ENCODE measurements at places on chromosomes 7 and 10.

GRCh38 chr7:116339564-116339963 is 129.2 kb downstream of the TES start:
- DNase-seq = no peak

- DNase-seq = no peak
These were observed 131.0 kb upstream of the PALS2 start for GRCh38 chr7:24442170-24442777.

DNA sequence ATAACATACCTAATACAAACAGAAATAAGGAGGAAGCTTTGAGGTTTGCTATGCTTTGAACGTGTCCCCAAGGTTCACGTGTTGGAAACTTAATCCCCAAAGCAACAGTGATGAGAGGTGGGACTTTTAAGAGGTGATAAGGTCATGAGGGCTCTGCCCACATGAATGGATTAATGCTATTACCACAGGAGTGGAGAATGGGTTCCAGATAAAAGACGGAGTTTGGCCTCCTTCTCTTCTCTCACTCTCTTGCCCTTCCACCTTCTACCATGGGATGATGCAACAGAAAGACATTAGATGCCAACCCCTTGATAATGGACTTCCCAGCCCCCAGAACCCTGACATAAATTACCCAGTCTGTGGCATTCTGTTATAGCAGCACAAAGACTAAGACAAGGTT is 9.6 kb downstream of the ITGB1 start:
- no peak for DNase-seq

DNA sequence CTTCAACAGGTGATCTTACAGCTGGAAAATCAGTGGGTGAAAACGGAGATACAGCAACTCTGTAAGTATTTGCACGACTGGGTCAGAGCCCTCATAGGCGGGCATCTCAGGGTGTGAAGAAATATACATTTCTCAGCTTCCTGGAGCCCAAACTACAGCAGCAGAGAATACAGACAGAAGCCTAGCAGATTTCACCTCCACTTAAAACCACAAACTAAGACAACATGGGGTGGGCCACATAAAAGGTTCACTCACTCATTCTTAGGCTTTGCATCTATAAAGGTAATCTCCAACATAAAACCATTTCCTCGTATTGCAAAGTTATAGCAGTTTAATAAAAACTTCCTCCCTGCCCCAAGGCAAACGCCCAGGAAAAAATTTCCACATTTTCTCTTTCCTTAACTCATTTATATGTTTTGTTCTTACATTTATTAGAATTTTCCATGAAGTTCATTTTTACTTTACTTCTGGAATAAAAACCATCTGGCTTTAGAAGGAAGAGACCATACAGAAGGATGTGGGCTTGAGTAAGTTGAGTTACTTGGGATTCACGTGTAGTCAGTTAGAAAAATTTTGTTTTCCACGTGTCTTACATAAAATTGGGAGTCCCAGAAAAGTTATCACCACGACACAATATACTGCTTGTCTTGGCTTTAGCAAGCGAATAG is 327.1 kb downstream of the FRMD4A start:
- no peak for DNase-seq

DNA sequence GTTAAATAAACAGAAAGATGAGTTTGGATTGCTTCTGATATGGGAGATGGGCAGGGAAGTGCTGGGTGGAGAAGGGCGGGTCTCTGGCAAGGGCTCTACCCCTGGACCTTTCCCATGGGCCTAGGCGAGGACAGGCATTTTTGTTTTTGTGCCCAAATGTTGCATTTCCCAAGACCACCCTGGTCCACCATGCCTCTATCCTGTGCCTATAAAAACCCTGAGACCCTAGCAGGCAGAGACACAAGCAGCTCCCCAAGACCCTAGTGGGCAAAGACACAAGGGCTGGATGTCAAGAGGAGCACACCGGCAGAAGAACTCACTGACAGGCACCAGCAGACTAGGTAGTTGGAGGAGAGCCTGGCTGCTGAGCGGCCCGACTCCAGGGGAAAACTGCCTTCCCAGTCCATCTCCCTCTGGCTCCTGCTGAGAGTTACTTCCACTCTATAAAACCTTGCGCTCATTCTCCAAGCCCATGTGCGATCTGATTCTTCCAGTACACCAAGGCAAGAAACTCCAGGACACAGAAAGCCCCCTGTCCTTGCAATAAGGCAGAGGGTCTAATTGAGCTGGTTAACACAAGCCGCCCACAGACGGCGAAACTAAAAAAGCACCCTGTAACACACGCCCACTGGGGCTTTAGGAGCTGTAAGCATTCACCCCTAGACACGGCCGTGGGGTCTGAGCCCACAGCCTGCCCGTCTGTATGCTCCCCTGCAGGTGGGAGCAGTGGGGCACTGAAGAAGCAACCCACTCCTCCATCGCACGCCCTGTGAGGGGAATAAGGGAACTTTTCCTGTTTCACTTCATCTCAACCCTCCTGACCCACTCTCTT is 291.4 kb downstream of the PTPRN2 start:
- DNase-seq = no peak

GRCh38 chr10:98138031-98138430 is 3.6 kb downstream of the R3HCC1L start:
- DNase-seq = no peak

DNA sequence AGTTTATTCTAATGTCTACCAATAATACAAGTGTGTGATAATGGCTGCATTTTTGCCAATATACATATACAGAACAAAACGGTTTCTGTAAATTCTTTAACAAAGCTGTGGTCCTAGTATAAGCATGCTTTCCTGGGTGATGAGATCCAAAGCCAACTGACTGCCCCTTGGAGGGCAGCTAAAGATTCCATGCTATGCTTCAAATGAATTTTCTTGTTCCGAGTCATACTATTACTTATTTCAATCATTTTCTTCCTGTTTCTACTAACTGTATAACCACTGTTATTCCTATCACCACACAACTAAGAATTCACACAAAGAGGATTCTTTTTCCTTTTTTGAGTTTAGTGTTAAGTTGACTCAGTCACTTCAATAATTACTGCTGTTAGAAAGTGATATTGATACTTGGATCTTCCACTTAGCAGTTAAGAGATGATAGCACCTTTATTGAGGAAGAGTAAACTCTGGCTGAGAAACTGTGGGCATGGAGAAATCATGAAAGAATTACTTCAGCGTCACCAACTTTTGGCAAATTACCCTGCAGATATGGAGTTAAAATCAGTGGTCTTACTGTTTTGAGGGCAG is 197.5 kb downstream of the ARL4A start:
- DNase-seq = no peak

DNA sequence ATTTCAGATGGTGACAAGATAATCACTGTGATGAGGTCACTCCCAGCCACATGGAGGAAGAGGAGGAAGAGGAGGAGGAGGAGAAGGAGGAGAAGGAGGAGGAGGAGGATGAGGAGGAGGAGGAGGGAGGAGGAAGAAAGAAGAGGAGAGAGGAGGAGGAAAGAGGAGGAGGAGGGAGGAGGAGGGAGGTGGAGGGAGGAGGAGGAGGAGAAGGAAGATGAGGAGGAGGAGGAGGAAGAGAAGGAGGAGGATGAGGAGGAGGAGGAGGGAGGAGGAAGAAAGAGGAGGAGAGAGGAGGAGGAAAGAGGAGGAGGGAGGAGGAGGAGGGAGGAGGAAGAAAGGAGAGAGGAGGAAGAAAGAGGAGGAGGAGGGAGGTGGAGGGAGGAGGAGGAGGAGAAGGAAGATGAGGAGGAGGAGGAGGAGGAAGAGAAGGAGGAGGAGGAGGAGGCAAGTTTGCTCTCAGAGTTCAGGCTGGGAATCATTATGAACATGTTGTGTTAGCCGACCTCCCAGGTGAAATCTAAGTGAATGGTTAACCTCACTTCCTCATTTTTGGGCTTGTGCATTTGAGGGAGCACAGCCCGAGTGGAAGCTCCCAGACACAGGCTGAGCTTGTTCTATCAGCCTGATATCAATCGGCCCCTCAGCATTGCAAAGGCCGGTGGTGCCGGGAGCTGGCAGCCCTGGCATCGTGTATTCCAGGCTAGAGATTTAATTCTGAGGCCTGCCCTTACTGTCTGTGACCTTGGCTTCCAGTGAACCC is 236.2 kb upstream of the PITRM1 start:
- no peak for DNase-seq

GRCh38 chr7:100571829-100572116 is 1.9 kb downstream of the SAP25 start:
- no peak for DNase-seq

GRCh38 chr7:157793973-157794745 is 457.4 kb downstream of the DNAJB6 start:
- DNase-seq = no peak

DNA sequence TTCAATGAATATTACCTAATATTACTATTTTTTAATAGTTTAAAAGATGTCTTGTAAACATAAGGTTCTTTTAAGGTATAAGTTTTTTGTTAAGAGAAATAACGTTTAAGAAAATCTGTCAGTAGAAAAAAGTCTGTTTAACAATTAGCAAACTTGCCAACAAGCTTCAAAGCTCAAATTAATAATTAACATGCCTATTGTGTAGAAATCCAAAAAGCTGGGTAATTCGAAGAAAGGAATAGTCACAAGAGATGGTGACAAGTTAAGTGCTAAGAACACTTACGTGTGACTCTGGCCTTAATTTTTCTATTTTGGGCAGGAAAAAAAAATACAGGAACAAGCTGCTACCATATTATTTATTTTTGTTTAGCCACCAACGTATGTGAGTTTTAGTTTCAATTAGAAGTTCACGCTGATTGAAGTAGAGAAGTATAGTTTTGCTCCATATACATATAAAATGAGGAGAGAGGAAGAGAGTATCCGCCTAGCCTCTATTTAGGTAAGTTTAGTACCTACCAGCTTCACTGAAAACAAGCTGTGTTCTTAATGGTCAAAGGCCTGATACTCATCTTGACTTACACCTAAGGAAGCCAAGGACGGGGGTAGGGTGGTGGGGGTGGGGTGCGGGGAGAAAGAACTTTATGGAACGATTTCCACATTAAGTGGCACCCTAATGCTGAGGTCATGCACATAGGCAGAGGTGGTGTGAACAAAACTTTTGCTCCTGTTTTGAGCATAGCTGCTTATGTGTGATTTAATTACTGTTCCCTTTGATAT is 43.4 kb upstream of the AGBL3 start:
- no peak for DNase-seq

DNA sequence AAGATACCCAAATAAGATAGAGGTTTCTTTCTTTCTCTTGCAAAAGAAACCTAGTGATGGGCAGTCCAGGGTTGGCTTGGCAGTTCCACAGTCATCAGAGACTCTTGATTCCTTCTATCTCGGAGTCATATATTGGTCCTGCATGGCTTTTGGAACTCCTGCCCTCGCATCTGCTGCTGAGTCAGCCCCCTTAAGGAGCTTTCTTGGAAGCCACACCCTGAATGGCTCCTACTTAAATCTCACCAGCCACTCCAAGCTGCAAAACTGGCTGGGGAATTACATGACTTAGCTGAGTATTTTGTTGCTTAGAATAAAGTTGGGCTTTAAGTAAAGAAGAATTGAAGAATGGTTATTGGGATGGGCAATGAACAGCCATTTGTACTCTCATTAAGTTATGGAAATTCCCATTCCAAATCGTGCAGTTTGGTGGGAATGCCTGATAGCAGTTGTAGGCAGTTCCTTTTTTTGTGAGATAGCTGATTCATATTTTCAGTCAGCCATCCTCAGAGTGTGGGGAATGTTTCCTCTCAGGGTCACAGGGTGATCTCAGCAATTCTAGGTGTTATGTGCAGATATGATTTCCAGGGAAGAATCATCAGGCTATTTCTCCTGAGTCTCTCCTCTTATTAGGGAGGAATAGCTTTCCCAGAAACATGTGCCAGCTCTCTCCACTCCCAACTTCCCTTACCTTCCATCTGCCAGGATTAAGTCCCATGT is 209.9 kb downstream of the BBS9 start:
- no peak for DNase-seq

GRCh38 chr10:75042292-75042974 is 69.0 kb upstream of the SAMD8 start:
- no peak for DNase-seq

DNA sequence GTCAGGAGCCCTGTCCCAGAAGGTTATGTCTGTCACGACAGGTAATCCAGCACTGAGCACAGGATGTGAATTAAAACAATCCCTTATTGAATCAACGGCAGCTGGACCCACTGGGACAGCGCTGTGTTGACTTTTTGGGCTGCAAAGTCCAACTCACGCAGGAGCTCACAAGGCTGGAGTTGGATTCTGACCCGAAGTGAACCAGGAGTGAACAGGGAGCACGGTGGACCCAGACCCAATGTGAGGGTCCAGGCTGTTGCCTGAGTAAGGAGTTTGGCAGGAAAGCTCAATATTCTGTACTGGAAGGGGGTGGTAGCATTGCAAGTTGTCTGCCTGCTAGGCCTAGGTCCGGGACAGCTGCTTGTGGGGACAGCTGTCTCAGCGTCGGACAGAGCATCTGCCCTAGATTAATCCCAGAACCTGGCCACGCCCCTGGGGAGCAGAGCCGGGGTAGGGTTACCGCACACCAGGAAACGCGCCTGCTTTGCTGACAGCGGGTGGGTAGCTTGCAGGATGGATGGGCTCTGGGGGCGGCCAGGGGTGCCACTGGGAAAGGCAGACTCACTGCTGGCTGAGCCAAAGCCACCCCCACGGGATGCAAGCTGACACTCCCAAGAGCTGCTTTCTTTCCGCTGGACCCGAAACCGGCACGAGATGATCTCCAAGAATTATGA is 24.0 kb downstream of the COL26A1 start:
- DNase-seq = no peak

- DNase-seq = no peak
These were observed 19.5 kb upstream of the EIF5AL1 start for GRCh38 chr10:79492839-79493238.

DNA sequence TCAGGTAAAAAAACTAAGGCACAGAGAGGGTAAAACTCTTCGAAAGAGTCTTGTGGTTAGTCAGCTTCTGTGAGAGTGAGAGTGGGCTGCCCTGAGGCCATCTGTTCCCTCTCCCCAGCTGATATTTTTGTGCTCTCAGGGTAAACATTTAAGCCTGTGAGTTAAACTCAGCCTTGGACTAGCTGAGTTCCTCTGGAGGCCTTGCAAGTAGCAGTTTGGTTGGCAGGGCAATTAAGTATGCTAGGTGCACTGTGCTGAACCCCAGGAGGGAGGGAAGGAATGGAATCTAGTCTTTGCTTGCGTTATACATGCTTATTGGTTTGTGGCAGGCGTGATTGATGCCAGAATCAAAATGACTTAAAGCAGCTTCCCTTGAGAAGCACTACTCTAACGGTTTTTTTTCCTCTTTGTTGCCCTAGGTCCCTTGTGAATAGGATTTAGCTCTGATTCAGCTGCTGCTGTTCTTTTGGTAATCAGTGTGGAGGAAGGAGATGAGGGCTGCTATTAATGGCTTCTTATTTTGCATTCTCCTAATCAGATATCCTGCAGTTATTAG is 140.2 kb downstream of the AUTS2 start:
- no peak for DNase-seq

- no peak for DNase-seq
These were observed 2.7 kb downstream of the LHPP start for GRCh38 chr10:124464028-124464965.

Measured in stimulated activated CD8-positive, alpha-beta memory T cell treated with anti-CD3 and anti-CD28 coated beads, Interleukin-2, amount 100 ng/mL, for 48 hours (primary cell).